ENCODE measurements at places on chromosomes 12 and 14.

DNA sequence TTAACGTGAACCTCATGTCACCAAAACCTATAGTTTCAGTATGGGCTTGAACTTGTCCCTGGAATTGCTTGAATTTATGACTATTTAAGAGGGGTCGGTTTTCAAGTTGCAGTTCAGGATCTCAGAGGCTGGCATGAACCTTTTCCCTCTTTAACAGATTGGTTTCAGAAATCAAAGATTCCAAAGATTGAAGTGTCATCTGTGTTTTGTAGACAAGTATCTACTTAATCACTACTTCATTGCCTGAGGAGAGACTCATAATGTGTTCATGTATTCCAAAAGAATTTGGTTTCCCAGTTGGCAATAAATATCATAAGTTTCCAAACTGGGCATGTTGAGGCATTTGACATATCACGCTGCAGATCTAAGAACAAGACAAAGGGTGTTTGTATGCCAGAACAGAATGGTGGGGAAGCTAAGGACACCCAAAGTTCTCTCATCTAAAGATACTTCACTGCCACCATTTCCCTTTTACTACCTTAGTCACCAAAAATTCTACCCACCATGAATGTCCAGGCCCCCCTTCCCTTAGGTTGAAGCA, 199.5 kb downstream of the NUAK1 start:
- no peaks in the 10 kb centered on the region for H3K4me1 ChIP-seq
- H3K36me3 ChIP-seq: no peaks in the 10 kb centered on the region
- H3K4me3 ChIP-seq: no peak overlapping the region
- H3K27ac ChIP-seq: no peak overlapping the region
- no peak for DNase-seq

DNA sequence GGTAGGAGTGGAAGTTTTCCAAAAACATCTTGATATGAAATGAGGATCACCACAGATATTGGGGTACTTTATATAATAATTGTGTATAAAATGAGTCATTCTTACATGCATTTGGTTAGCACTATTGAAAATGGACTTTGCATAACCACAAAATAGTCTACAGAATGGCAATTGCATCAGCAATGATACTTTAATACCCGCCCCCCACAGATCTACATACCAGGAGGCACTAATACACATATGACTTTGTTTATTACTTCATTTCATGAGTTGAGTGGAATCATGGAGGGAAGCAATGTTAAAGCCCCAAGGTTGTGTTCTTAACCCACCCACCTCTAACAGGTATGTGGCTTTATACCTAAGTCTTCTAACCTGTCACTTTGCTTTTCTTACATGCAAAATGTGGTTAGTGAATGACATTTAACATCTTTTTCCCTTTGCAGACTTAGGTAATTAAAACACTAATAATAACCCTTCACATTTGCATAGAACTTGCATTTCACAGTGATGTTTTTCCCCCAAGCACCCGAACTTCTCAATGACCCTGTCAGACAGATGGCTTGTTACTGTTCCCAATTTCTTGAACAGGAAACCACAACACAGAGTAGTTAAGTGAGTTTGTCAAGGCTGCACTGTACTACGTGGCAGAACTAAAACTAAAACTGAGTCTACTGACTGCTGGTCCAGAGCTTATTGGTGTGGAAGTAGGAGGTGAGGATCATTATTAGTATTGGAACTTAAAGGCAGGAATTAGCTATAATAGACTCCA, 101.9 kb downstream of the NPAS3 start:
- H3K27me3 ChIP-seq: no peaks in the 10 kb centered on the region
- no peaks in the 10 kb centered on the region for H3K4me1 ChIP-seq
- no peak overlapping the region for H3K27ac ChIP-seq
- H3K36me3 ChIP-seq: no peaks in the 10 kb centered on the region
- no peak overlapping the region for H3K4me3 ChIP-seq

- H3K4me1 ChIP-seq: no peaks in the 10 kb centered on the region
- peak overlapping the region; percentile 24 for H3K4me3 ChIP-seq
These were observed 71.3 kb downstream of the ANKRD9 start for GRCh38 chr14:102437997-102438915.

- no peak overlapping the region for H3K4me3 ChIP-seq
- H3K4me1 ChIP-seq: peaks cover 25% of the 10 kb centered on the region
- H3K27ac ChIP-seq: no peak overlapping the region
- no peaks in the 10 kb centered on the region for H3K36me3 ChIP-seq
- H3K27me3 ChIP-seq: no peaks in the 10 kb centered on the region
These were observed 5.3 kb downstream of the TRPV4 start for GRCh38 chr12:109827566-109828550.

- no peaks in the 10 kb centered on the region for H3K36me3 ChIP-seq
- no peak for DNase-seq
- H3K27ac ChIP-seq: no peak overlapping the region
- H3K4me3 ChIP-seq: no peak overlapping the region
- H3K27me3 ChIP-seq: no peaks in the 10 kb centered on the region
These were observed 2.9 kb upstream of the TDRD9 start for GRCh38 chr14:103925316-103925715.

- no peaks in the 10 kb centered on the region for H3K4me1 ChIP-seq
- no peak for DNase-seq
- H3K27ac ChIP-seq: no peak overlapping the region
- H3K36me3 ChIP-seq: no peaks in the 10 kb centered on the region
- H3K27me3 ChIP-seq: no peaks in the 10 kb centered on the region
These were observed 127.0 kb upstream of the RPH3A start for GRCh38 chr12:112664569-112664968.

DNA sequence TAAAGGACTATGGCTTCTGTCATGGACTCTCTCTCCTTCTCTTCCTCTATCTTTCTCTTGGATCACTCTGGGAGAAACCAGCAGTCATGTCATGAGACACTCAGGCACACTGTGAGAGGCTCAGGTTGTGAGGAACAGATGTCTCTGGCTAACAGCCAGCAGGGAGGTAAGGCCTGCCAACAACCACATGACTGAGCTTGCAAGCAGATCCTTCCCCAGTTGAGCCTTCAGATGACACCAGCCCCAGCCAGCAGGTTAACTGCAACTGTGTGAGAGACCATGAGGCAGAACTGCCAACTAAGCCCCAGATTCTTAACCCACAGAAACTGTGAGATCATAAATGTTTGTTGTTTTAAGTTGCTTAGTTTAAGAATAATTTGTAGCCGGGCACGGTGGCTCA, 90.6 kb downstream of the VCPKMT start:
- H3K36me3 ChIP-seq: no peaks in the 10 kb centered on the region
- H3K27ac ChIP-seq: no peak overlapping the region
- no peaks in the 10 kb centered on the region for H3K27me3 ChIP-seq
- no peaks in the 10 kb centered on the region for H3K4me1 ChIP-seq

DNA sequence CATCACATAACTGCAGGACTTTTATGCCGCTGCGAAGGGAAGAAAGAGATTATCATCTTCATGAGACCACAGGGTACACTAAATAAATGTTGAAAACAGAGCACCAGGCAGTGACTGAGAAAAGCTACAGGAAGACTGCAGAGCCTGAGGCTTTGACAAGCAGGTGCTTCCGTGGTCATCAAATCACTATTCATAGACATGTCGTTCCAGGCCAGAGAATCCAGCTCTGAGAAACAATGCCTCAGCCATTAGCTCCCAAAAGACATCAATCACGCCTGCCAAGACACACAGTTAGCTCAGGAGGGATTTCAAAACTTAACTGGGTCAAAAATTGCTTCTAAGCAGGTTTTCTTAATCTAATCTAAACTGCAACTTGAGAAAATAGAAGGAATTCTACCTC, 47.2 kb upstream of the GARIN6 start:
- H3K4me3 ChIP-seq: no peak overlapping the region
- H3K27ac ChIP-seq: no peak overlapping the region
- H3K27me3 ChIP-seq: no peaks in the 10 kb centered on the region
- H3K4me1 ChIP-seq: no peaks in the 10 kb centered on the region
- no peaks in the 10 kb centered on the region for H3K36me3 ChIP-seq
- DNase-seq: no peak

DNA sequence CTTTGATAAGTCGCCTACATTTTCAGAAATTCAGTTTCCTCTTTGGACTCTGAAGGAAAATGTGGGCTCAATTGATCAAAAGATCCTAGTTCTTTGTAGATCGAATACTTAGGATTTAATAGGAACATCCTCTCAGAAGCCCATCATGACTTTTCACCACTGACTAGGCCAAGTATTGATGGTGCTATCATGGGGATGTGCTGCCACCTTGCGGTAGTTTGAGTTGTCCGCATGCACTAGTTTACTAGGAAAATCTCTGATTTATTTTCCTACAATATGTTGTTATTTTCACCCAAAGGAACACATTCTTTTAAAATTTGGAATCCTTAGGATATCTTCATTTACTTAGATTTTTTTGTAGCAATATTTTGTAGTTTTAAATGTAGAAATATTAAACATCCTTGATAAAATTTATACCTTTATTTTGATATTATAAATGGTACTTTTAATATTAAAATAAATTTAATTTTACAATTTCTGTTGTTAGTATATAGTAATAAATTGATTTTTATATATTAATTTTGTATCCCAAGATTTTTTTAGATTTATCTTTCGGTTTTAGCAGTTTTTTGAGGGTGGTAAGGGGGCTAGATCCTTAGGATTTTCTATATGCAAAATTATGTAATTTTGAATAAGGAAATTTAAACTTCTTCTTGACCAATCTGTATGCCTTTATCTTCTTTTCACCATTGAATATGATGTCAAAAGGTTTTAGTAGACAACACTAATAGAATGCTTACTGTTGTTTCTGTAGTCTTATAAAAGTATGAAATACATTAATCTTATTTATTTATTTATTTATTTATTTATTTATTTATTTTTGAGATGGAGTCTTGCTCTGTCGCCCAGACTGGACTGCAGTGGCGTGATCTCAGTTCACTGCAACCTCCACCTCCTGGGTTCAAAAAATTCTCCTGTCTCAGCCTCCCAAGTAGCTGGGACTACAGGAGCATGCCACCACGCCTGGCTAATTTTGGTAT, 52.9 kb upstream of the OR9K2 start:
- DNase-seq: peak; percentile 56
- H3K4me3 ChIP-seq: no peak overlapping the region
- H3K27me3 ChIP-seq: peaks cover 4% of the 10 kb centered on the region
- H3K36me3 ChIP-seq: no peaks in the 10 kb centered on the region
- H3K4me1 ChIP-seq: no peaks in the 10 kb centered on the region
